ENCODE measurements at places on chromosomes 11 and 22. TPM values are rescaled to one million over a fixed set of nuclear protein-coding genes. Genes with fewer than 3 reads are reported as not detected.

GAB2 gene
- 46.1 TPM for total RNA-seq

GAS2 gene
- 2.3 TPM for total RNA-seq

TSGA10IP gene
- total RNA-seq = not detected

SYT12 gene
- total RNA-seq = not detected

TRIM6 gene
- 2.1 TPM for total RNA-seq

TRIM29 gene
- not detected for total RNA-seq

DUSP8 gene
- 0.57 TPM for total RNA-seq

P4HA3 gene
- 43.8 TPM for total RNA-seq

LMO1 gene
- total RNA-seq = not detected

DCHS1 gene
- 58.5 TPM for total RNA-seq

PDGFD gene
- total RNA-seq = 9.5 TPM

DNAJB7 gene
- under 0.01 TPM for total RNA-seq

BBOX1 gene
- not detected for total RNA-seq

TMEM45B gene
- total RNA-seq = 0.33 TPM

SCN4B gene
- total RNA-seq = under 0.01 TPM

SYVN1 gene
- total RNA-seq = 21.8 TPM

MTFP1 gene
- 35.9 TPM for total RNA-seq

DRD2 gene
- total RNA-seq = not detected

PKDREJ gene
- total RNA-seq = not detected

SLC7A4 gene
- under 0.01 TPM for total RNA-seq

PLEKHB1 gene
- total RNA-seq = not detected

SF3B2 gene
- total RNA-seq = 173 TPM

SPON1 gene
- under 0.01 TPM for total RNA-seq

CBX7 gene
- 3.4 TPM for total RNA-seq

ANO5 gene
- total RNA-seq = 0.38 TPM
